Activated T-helper 1 cell treated with anti-CD3 and anti-CD28 coated beads, Interleukin-2, amount 50 U/mL, for 16 hours (primary cell): ENCODE measurements at places on chromosomes 2 and 18.

GRCh38 chr2:195055996-195056395 lies 601.0 kb upstream of the SLC39A10 start:
- no peak for DNase-seq

GRCh38 chr2:26380281-26380680 lies 21.4 kb upstream of the DRC1 start:
- DNase-seq = no peak

DNA sequence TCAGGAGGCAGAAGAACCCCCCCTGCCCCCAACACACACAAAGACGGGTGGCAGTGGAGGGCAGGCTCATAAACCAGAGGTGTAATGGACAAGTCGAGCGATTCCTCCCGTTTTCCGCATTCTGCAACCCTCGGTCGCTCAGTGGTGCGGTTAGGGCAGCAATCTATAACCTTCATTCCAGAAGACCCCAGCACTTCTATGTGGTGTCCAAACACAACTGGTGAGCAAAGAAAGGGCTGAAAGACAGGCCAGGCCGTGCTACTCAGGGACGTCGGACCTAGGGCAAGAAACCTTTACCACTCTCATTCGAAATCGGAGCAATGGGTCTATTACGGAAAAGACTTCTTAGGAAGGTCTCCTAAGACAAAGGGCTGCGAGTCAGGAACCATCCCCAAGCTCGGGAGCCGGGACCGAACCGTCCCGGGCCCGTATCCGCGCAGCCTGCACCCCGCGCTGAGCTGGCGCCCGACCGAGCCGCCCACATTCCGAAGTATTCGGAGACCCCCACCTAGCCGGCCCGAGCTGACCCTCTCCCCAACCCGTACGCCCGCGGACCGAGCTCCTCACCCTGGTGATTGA lies 568 bp downstream of the ARL5A start:
- DNase-seq = no peak

- DNase-seq = no peak
Measured at GRCh38 chr2:119427756-119428155, 3.9 kb upstream of the TMEM37 start.

GRCh38 chr18:76656925-76657827 lies 162.1 kb upstream of the ZNF516 start:
- DNase-seq = no peak

DNA sequence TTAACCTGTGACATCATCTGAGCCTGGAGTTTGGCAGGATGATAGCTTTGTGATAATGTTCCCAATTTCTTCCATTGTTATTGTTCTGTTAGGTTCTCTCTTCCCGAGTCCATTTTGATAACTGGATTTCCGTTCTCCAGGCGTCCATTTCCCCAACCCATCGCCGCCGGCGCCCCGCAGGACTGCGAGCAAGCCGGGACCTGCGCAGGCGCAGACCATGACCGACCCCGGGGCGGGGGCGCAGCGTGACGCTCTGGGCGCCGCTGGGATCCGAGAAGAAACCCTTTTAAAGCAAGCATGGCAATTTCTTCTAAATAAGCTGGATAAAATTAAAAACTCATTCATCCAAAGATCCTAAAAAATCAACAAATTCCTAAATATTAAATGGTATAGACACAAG lies at the start of gene SLC25A52:
SLC25A52 (minus strand) TSS at position 186 of the 400 bp plus-strand sequence. CDS start 219 bp downstream, outside the sequence.
- DNase-seq = no peak

GRCh38 chr18:69956665-69957620 lies 9.3 kb upstream of the CD226 start:
- DNase-seq = no peak

DNA sequence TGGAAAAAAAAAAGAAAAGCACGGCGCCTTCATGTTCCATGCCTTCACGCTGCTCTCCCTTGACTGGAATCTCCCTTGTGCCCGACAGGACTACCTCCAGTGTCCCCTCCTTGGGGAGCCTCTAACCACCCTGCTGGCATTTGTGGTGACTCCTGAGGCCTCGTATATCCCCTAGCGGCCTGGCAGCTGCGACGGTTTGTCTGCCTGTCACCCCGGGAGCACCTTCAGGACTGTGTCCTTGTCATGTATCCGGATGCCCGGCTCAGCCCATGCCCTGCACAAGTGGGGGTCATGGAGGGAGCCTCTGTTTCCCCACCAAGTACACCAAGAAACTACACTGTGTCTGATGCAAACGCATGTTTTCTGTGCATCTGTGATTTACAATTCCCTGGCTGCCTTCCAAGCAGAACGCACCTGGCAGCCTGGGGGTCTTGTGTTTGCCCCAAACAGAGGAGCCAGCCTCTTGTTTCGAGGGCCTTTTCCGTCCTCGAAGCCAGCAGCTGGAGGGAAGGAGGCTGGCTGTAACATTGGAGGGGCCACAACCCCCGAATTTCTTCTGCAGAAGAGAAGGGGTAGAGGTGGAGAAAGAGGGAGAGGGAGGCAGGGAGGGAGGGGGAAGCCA lies 18.9 kb downstream of the TWIST2 start:
- no peak for DNase-seq

GRCh38 chr2:210562502-210563080 lies 6.2 kb downstream of the CPS1 start:
- no peak for DNase-seq

DNA sequence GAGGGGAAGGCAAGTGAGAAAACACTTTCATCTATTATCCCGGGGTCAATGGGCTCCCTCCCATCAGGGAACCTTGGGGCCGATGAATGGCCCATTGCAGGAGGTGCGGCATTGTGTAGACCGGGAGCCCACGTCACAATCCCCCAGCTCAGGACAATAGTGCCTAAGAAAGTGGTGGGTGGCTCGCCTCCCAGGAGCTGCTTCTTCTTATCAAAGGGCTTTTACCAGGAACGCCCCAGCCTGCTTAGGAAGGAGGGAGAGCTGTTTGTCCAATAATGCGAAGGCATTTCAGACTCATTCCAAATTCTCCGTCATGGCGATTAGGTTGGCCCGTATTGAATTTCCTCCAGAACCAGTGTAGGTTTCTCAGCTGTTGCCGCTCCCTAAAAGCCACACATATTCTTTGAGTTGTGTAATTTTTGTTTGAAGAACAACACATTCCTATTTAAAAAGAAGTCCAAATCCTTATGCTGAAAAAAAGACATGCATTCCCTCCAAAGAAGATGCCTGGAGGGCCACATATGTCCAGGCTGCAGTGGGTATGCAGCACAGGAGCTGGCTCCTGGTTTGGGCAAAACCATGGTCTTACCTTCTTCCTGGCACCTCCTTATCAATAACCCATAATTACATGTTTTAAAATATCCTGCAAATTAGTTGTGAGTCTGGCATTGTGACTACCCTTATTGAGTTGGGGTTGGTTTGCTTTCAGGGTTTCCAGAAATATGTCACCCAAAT lies 264.7 kb downstream of the MYCN start:
- no peak for DNase-seq

DNA sequence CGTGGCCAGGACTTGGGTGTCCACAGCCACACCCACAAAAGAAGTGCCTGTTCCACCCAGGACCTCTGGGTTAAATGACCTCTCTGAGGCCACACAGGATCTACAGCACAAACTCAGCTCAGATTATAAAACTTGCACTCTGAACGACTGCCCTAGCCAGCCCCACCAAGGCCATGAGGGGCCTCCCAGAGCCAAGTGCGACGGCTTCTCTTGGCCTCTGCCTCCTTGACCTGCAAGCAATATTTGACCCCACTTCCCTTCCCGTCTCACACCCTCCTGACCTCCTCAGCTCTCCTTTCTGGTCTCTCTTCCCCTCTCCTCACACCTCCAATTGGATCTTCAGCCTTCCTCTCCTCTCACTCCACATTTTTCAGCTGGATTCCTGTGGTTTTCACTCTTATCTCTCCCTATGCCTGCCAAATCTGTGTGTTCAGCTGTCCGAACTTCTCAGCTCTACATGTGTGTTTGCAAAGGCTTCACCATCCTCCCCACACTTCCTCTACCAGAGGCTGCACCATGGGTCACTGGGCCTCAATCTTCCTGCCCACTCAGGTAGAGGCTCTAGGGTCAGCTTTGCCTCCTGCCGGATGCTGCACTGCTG lies 25.3 kb upstream of the STEAP3 start:
- DNase-seq = no peak

DNA sequence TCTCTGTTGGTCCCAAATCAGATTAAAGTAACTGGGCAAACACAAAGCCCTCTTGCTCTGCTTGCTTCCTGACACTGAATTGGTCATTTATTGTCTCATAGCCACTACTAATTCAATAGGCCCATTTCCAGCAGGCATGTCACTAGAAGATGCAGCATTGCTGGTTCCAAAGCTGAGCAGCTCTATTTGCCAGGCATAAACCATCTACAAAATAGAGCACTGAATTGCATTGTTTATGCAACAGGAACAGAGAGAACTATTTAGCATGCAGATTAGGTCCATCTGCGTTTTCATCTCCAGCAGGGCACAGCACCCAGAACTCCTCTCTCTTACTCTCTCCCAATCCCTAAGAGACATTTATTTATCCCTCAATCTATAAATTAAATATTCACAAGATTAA lies 227.6 kb downstream of the SUCLG1 start:
- no peak for DNase-seq

GRCh38 chr2:235911633-235912233 lies 256.5 kb downstream of the GBX2 start:
- DNase-seq = no peak

- no peak for DNase-seq
Measured at GRCh38 chr2:124478761-124479160, 453.7 kb downstream of the CNTNAP5 start.

GRCh38 chr2:54330926-54331835 lies 75.2 kb upstream of the TSPYL6 start:
- DNase-seq = no peak
